ENCODE measurements at places on chromosomes 12 and 14.

DNA sequence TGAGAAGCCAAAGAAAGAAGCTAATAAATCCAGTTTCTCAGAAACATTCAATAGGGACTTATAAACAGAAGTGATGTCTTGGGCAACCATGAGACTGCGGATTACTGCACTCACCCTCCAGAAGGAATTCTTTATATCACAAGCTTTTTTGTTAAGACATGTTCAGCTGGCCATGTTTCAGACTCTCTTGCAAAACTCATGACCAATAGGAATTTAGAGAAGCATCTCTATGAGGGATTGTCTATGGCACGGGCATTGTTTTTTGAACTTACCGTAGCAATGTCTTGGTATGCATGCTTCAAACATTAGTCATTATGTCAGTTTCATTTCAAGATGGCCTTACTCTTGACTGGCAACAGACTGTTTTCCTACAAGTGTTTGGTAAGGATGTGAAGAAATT, 15.5 kb upstream of the ZNF268 start:
- no peak for DNase-seq

DNA sequence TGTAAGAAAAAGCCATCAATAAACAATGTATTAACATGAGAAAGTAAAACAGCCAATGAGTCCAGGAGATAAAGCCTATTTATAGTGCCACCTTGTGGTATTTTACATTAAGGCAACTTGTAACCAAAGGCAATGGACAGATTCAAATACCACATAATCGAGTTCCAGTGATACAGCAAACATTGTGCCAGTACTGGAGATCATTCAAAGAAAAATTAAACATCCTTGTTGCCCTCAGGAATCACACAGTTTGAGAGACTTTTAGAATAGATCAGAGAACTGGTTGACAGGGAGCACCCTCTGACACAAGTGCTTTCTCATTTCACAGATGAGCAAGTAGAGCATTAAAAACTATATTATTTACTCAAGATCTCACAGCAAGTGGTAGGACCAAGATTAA, 98.1 kb downstream of the DDHD1 start:
- DNase-seq = peak; percentile 77

- DNase-seq = no peak
Measured at GRCh38 chr14:79084861-79085260, 914.7 kb downstream of the NRXN3 start.

GRCh38 chr12:10163084-10163483, 8.8 kb downstream of the OLR1 start:
- DNase-seq = no peak

DNA sequence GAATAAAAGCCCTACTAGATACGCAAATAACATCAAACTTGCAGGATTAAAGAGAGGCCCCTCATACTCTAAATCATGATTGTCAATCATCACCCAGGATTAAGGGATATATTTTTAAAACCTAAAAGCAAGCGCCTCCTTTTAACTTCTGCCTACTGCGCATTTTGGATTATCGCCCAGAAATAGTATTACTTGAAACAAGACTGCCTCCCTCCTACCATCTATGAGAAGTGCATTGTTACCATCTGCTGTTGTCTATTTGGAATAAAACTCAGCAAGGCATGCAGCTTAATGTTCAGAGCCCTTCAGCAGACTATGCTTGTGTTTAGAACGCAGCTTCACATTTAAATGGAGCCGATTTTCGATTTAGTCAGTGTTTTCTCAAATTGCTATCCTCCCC, 79.6 kb downstream of the EXOC5 start:
- DNase-seq = peak; percentile 46

- peak; percentile 45 for DNase-seq
Measured at GRCh38 chr14:26596543-26597061, 1.2 kb downstream of the NOVA1 start.

- no peak for DNase-seq
Measured at GRCh38 chr12:124732275-124733075, 131.2 kb downstream of the SCARB1 start.

- DNase-seq = peak; percentile 33
Measured at GRCh38 chr12:91931111-91931510, 214.5 kb downstream of the BTG1 start.

- DNase-seq = no peak
Measured at GRCh38 chr12:67056329-67056728, 212.8 kb upstream of the CAND1 start.

- no peak for DNase-seq
Measured at GRCh38 chr14:96838449-96838848, 41.3 kb downstream of the VRK1 start.
